ENCODE measurements at places on chromosomes 3 and 15.

- no peak for DNase-seq
Measured at GRCh38 chr3:141448606-141449220, 38.1 kb upstream of the RASA2 start.

GRCh38 chr3:51275111-51275805 lies 109.8 kb upstream of the MANF start:
- DNase-seq, result no peak

DNA sequence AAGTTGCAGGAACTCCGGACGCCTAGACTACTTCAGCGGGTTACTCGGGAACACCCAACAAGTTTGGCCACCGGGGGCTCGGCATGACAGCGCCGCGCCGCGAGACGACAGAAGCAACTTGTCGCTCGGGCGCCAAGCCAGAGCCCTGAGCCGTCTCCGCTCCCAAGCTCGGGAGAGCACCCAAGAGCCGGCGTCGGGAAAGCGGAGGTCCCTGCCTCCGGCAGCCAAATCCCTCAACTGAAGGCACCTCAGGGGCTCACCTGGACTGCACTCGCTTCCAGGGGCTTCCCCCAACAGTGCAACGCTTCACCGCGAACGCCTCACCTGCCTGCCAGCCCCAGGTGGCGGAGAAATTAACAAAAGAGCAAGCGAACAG lies 640 bp downstream of the MB21D2 start:
- DNase-seq, result no peak

- no peak for DNase-seq
Measured at GRCh38 chr3:75727985-75728384, 57.4 kb downstream of the ZNF717 start.

DNA sequence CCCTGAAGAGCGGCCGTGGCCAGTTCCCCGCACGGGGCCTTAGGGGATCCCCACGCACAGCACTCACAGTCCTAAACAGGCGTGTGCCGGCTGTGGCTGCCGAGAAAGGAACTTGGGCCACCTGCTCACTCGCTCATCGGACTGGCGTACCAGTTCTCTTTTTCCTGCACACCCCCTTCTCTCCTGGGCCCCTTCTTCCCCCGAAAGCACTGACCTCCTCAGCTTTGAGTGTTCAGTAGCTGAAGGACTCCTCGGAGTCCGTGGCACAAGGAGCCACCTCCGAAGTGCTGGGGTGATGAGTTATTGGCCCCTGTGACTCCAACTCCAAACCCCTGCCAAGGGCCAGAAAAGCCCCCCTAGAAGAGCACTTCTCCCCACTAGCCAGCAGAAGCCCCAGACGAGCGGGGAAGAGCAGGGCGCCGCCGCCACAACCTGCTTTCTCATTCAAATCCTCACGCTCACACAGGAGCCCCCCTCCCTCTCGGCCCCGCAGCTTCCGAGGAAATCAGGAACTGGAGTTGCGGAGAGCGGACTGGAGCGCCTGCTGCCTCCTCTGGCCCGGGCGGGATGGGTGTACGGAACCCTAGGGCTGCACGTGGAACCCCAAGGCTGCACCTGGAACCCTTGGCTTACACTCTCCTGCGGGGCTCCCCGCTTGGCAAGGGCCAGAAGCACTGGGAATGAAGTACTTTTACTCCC lies at the start of gene PLCH1:
TSS of gene PLCH1 (minus strand) at position 446 of the 699 bp plus-strand sequence. CDS start 40,847 bp downstream, outside the sequence.
- DNase-seq, result peak; percentile 6

- no peak for DNase-seq
Measured at GRCh38 chr3:146517684-146518435, 26.5 kb downstream of the PLSCR1 start.

- DNase-seq, result no peak
Measured at GRCh38 chr15:49987896-49988295, 131.1 kb downstream of the ATP8B4 start.

- DNase-seq, result no peak
Measured at GRCh38 chr15:41969851-41970431, 2.4 kb downstream of the EHD4 start.

GRCh38 chr15:31387479-31388118 lies 61.0 kb downstream of the KLF13 start:
- no peak for DNase-seq

- no peak for DNase-seq
Measured at GRCh38 chr15:67941648-67942310, 101.9 kb upstream of the RNU6-1 start.

DNA sequence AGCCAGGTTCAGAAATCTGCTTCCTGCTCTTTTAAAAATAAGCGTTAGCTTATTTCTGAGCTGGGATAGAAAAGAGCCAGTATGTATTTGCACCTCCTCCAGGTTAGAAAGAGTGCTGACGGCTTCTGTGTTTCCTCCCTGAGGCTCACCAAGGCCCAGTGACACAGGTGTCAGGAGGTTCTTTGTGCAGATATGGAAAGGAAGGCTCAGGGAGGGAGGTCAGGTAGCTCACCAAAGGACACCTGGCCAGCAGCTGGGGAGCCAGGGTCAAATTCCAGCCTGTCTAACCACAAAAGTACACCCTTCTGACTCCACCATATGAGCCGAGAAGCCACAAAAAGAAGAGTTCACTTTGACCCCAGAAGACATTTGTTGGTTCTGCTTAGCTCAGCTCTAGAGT lies 201.0 kb upstream of the WNT5A start:
- no peak for DNase-seq

DNA sequence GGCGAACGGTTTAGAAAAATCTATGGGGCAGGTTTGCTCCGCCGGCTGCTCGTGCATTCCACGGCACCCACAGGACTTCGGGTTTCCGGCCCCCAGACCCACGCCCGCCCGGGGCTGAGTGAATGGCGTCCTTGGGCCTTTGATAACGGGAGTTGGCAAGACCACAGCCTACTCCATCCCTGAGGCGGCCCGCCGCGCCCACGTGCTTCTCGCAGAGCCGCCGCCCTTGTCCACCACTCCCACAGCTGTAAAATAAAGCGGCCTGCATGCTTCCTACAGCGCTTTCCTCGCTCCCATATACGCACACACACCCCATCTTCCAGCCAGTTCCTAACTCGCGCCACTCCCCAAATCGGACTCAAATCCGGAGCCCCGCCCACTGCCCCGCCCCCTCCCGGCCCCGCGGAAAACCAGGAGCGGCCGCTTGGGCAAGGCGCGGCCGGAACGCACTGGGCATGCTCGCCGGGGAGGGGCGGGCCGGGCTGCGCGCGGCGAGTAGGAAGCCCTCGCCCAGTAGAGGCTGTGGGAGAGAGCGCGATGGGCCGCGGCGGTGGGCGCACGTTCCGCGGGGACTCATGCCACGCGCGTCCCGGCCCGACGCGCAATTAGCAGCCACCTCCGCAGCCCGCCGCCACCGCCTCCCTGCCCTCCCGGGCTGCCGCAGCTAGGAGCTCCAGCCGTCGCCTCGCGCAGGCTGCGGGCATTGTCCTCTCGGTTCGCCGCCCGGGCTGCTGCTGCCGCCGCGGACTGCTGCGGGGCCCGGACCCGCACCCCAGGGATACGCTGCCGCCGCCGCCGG lies at the start of gene RAP2B:
TSS of gene RAP2B (plus strand) at position 513 of the 799 bp plus-strand sequence. CDS start 468 bp downstream, outside the sequence.
- peak; percentile 93 for DNase-seq

- DNase-seq, result no peak
Measured at GRCh38 chr15:45123397-45123796, 6.3 kb downstream of the DUOXA1 start.
